ENCODE measurements at places on chromosomes 13 and 19.

DNA sequence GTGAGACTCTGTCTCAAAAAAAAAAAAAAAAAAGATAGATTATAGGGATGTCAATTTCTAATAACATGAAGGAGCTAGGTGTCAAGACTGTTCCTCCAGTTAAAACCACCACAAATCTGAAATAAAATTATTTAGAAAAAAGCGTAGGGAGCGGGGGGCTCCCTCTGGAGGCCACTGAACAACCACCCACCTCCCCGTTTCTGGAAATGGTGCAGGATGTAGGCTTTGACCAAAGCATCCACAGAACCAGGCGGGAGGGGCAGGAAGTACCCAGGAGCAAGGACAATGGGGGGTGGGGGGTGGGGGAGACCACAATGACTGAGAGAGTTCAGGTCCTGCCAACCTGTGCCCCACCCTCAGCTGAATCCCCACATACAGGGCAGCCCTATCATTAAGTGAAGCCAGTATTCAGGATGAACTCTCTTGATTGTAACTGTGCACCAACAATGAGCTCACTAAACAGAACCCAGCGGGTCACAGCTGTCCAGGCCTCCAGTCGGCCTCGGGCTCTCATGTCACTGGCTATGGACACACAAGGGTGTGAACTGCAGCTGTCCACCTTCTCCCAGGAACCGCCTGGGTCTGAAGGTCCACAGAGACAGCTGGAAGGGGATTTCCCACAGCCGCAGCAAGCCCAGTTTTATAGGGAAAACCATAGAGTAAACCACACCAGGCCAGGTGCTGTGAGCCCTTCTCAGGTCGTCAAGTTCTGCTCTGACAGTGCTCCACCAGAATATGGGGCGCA is 6.6 kb downstream of the ZSCAN18 start:
- no peaks in the 10 kb centered on the region for H3K4me1 ChIP-seq
- no peak for DNase-seq
- H3K36me3 ChIP-seq = no peaks in the 10 kb centered on the region
- no peak overlapping the region for H3K4me3 ChIP-seq
- H3K27me3 ChIP-seq = no peaks in the 10 kb centered on the region
- H3K27ac ChIP-seq = no peak overlapping the region

DNA sequence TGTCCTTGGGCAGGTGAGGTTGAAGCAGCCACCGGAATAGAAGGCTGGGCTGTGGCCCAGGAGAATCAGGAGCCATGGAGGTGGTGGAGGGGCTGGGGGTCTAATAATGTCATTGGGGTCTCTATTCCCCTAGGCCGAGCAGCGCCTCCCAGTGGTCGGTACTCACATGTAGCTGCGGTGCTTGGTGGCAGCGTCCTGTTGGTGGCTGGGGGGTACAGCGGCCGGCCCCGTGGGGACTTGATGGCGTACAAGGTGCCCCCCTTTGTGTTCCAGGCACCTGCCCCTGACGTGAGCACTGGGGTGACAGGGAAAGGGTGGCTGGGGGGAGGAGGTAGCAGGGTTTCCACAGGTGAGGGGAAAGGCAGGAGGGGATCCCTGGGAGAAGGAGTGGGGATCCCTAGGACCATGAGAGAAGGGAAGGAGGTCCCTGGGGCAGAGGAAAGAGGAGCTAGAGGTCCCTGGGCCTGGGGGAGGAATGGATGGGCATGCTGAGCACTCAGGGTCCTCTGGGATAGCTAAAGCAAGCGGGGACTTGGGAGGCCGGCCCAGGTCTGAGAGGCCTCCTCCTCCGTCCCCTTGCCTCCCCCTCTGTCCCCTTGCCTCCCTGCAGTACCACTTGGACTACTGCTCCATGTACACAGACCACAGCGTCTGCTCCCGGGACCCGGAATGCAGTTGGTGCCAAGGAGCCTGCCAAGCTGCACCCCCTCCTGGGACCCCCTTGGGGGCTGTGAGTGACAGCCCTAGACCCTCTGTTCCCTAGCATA is 18.1 kb downstream of the MEGF8 start:
- no peaks in the 10 kb centered on the region for H3K36me3 ChIP-seq
- H3K4me3 ChIP-seq = no peak overlapping the region
- no peak for DNase-seq

DNA sequence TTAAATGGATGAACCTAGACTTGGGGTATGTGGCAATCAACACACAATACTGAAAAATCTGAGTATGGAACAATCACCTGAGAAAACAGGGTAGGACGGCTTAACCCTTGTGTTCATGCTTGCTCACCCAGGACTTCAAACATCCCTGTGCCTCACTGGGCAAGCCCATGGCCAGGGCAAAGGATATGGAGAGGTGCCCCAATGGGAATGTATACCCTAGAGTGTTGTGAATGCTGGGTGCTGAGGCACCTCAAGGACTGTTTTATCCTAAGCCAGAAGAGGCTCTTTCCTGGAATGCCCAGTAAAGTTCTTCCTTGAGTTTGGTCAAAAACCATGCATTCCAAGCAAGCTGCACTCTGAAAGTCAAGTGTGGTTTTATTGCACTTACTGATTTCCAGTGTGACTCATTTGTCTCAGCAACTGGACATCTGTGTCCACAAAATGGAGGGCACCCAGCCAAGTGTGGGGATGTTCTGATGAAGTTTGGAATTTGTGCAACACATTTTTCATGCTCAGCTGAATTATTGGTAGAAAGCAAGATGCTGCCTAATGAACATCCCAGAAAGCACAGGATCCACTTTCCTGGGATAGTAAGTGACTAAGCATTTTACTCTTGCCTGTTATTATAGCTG is 531.3 kb downstream of the RFC3 start:
- no peak overlapping the region for H3K4me3 ChIP-seq
- no peaks in the 10 kb centered on the region for H3K4me1 ChIP-seq
- no peaks in the 10 kb centered on the region for H3K36me3 ChIP-seq
- H3K27ac ChIP-seq = no peak overlapping the region

DNA sequence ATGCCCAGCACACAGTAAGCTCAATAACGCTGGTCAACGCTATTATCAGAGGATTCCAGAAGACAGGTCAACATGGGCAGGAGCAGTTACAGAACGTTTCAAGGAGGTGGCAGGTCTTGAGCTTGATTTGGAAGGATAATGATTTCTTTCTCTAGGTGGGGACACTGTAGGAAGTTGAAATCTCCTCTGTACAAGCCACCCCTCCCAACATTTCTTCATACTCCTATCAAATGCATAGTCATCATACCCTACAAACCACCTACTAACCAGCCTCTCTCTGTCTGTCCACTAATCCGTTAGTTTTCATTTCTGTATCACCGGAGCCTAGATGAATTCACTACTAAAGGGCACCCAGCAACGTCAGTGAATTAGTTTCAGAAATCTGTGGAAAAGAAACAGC is 1.3 kb downstream of the ATP7B start:
- no peak overlapping the region for H3K27ac ChIP-seq
- no peaks in the 10 kb centered on the region for H3K4me1 ChIP-seq
- H3K36me3 ChIP-seq = no peaks in the 10 kb centered on the region
- peaks cover 8% of the 10 kb centered on the region for H3K27me3 ChIP-seq
- DNase-seq = no peak
- no peak overlapping the region for H3K4me3 ChIP-seq

DNA sequence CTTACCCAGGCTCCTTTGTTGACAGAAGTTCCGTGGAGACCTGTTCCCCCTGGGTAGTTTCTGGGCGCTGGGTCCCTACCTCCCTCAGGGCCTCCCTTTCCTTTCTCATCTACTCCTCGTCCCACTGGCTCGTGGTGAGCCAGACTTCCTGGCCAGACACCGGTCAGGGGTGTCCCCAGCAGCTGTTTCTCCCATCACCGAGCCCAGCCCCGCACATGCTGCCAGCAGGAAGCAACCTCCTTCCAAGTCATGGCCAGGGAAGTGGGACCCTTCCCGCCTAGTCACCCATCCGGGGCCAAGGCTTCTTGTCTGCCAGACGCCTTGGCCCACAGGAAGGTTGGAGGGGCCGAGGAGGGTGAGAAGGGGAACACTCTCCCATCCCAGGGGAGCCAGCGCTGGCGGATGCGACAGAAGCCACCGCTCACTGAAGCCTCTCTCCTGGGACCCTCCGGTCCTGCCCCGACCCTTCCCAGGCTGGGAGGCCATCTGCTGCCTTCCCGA is 5.7 kb downstream of the PAK4 start:
- H3K4me3 ChIP-seq = no peak overlapping the region
- H3K4me1 ChIP-seq = peaks cover 5% of the 10 kb centered on the region
- no peak for DNase-seq
- H3K27me3 ChIP-seq = no peaks in the 10 kb centered on the region

- 0 out of 2 replicates have a peak overlapping the region, but pooled peaks have one; percentile 2 for H3K4me3 ChIP-seq
- no peaks in the 10 kb centered on the region for H3K27me3 ChIP-seq
- peak; percentile 79 for DNase-seq
- H3K27ac ChIP-seq = peak overlapping the region; percentile 62
- peaks cover 23% of the 10 kb centered on the region for H3K4me1 ChIP-seq
Observed at GRCh38 chr19:3683405-3684053, 16.7 kb downstream of the PIP5K1C start.

GRCh38 chr19:31955884-31956283 is 389.5 kb upstream of the ZNF507 start:
- H3K27ac ChIP-seq = no peak overlapping the region
- no peaks in the 10 kb centered on the region for H3K4me1 ChIP-seq
- DNase-seq = no peak
- no peaks in the 10 kb centered on the region for H3K36me3 ChIP-seq

DNA sequence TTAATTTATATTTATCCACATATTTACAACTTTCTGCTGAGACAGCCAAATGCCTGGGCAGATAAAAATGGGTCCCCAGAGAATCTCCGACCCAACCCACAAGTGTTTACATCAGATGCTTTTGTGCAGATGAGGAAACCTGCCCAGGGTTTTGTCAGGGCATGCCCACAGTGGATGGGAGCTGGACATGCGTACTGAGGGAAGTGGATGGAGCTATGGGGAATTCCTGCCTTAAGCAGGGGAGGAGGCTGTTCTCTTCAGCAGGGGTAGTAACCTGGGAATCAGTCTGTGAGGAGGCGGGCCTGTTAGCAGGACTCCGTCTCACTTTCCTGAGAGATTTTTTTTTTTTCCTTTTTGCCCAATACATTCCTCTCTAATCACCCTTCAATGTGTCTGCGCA is 122.9 kb downstream of the RFC3 start:
- no peaks in the 10 kb centered on the region for H3K27me3 ChIP-seq
- DNase-seq = no peak
- H3K27ac ChIP-seq = no peak overlapping the region
- no peaks in the 10 kb centered on the region for H3K36me3 ChIP-seq
- no peak overlapping the region for H3K4me3 ChIP-seq

- H3K4me3 ChIP-seq = no peak overlapping the region
- no peak for DNase-seq
- peaks cover 15% of the 10 kb centered on the region for H3K36me3 ChIP-seq
- no peak overlapping the region for H3K27ac ChIP-seq
- H3K4me1 ChIP-seq = no peaks in the 10 kb centered on the region
Observed at GRCh38 chr19:18998276-18998675, 35.0 kb downstream of the SUGP2 start.

DNA sequence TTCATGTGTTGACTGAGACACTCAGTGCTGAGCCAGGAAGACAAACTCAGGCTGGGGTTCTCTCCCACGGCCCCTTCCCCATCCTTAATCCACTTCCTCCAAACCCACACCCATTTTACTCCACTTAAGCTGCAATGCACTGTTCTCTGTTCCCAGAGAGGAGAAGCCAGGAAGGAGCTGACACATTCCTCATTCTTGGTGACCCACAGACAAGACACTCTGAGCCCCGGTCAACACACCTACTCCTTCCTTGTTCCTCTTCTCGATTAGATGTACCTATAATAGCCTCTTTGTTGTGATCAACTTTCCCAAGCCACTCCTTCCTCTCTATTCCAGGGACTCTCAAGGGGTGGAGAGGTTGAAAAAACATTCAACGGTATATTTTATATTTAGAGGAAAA is 47.1 kb downstream of the INSR start:
- H3K4me3 ChIP-seq = no peak overlapping the region
- H3K27ac ChIP-seq = no peak overlapping the region
- H3K27me3 ChIP-seq = no peaks in the 10 kb centered on the region
- no peaks in the 10 kb centered on the region for H3K4me1 ChIP-seq
- no peak for DNase-seq
- peaks cover 5% of the 10 kb centered on the region for H3K36me3 ChIP-seq

- peaks cover 12% of the 10 kb centered on the region for H3K4me1 ChIP-seq
- no peaks in the 10 kb centered on the region for H3K27me3 ChIP-seq
- no peak for DNase-seq
Observed at GRCh38 chr19:37953171-37953917, 46.3 kb downstream of the SIPA1L3 start.

DNA sequence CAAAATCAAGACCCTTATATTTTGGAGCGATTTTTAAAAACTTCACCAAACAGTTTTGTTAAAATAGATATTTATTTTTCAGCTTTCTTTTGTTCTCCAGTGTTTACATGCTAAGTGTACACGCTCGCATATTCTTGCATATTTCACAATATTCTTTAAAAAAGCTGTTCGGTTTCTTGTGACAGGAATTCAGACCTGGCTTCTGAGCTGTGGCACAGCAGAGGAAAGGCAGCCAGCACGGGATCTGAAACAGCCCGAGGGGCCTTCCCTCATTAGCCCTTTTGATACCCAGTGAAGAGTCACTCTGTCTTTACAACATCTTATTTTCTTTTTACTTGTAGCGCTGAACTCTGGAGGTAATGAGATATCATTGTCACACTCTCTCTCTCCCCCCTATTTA is 234.0 kb downstream of the B3GLCT start:
- H3K4me3 ChIP-seq = no peak overlapping the region
- no peaks in the 10 kb centered on the region for H3K4me1 ChIP-seq
- H3K27me3 ChIP-seq = no peaks in the 10 kb centered on the region
- H3K36me3 ChIP-seq = no peaks in the 10 kb centered on the region
- DNase-seq = no peak

- H3K4me3 ChIP-seq = peak overlapping the region; percentile 30
- no peaks in the 10 kb centered on the region for H3K4me1 ChIP-seq
- peaks cover 12% of the 10 kb centered on the region for H3K27me3 ChIP-seq
- DNase-seq = no peak
- H3K36me3 ChIP-seq = no peaks in the 10 kb centered on the region
Observed at GRCh38 chr19:35986664-35987570, 8.1 kb upstream of the SDHAF1 start.

DNA sequence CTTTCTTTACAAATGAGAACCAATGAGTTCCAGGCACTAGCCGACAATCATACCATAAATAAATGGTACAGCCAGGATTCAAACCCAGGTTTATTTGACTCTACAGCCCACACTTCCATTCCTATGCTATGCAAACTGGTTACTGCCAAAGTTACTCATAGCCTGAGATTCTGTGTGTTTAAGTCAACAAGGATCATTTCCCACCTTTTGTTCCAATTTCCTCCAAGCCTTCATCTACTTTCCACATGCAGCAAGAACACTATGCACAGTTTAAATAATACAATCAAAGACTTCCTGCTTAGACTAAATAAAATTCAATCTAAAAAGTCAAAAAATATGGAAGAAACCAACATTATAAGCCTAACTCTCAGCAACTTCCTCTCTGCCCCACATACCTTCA is 59.2 kb upstream of the KLF12 start:
- DNase-seq = no peak
- no peak overlapping the region for H3K4me3 ChIP-seq
- no peak overlapping the region for H3K27ac ChIP-seq
- H3K4me1 ChIP-seq = no peaks in the 10 kb centered on the region
